ENCODE measurements at places on chromosomes 16 and 17.

DNA sequence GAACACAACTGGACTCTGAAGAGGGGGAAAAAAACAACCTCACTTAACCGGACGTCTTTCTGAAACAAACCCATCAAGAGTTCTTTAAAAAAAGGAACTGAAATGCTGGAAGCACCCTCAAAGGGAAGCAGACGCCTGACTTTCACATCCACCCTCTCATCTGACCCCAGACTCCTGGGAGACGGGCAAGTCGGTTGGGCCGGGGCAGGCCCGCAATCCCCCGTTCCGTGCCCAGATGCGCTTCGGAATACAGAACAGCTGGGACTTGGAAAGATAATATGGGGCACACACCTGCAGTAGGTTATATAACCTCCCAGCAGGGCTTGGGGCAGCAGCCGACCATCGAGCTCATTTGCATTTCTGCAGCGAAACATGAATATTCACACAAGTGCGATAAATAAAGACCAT is 3.7 kb downstream of the ARHGAP27 start:
- DNase-seq: no peak

DNA sequence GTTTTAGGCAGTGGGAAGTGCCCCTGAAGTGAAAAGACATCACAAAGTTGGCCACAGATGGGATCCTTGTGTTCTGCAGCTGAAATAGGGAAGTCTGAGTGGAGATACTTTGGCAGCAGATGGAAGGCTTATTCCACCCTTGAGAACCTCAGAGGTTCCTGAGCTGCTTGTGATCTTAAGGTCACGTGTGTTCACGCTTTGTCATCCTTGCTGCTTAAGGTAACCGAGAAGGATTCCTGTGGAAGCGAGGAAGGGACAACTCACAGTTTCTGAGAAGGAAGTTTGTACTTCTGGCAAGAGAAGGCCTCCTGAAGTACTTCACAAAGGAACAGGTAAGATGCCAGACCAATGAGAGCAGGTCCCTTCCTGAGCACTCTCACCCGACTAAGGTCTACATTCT is 12.2 kb downstream of the ADAP2 start:
- no peak for DNase-seq

- no peak for DNase-seq
Measured at GRCh38 chr16:73046202-73046848, 1.6 kb downstream of the ZFHX3 start.

DNA sequence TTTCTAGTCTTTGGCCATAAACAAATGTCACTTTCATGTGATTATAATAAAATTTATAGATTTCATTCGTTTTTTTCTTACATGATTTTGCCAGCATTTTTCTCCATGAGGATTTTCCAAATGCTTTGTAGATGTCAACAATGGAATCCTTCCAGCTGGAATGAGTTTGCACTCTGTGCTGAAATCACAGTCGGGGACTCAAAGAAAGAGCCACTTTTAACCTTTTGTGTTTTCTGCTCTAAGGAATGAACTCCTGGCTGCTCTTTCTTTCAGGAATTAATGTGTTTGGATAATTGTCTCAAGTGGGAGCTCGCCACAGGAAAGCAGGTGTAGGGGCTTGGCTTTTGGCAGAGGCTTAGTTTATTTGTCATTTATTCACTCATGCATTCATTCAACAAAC is 372.3 kb upstream of the SALL1 start:
- DNase-seq: no peak

DNA sequence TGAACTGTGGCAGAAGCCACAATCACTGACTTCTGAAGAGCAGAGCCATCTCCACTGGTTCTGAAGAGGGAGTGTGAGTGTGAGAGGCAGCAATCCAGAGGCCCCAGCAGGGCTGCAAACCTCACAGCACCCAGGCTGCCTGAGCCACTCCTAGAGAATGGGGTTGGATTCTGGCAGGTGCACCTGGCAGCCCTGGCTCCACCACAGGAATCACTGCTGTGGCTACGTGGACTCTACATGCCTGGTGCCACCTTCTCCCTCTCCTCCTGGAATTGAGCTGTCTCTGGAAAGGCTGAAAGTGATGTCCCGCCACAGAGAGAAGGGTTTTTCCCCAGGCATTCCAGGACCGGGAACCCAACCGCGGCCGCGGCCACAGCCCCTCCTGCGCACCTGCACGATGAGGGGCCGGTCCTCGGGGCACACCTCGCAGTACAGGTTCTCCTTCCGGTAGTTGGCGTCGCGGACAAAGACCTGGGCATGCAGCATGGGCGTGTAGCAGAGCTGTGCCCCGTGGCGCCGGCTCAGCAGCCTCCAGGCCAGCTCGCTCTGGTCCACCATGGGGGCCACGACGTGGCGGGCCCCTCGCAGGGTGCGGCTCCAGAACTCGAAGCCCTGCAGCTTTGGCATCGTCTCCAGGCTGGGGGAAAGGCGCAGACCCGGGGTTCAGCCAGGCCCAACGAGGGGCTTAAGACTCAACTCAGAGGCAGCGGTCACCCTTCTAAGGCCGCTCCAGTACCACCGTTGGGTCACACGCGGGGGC is 991 bp downstream of the DUS1L start:
- DNase-seq: no peak

GRCh38 chr17:72931163-72931562 is 161.3 kb downstream of the SLC39A11 start:
- DNase-seq: no peak

- no peak for DNase-seq
Measured at GRCh38 chr16:23694644-23695373, 16.1 kb downstream of the PLK1 start.

GRCh38 chr16:998615-999014 is 17.0 kb downstream of the SOX8 start:
- DNase-seq: no peak

DNA sequence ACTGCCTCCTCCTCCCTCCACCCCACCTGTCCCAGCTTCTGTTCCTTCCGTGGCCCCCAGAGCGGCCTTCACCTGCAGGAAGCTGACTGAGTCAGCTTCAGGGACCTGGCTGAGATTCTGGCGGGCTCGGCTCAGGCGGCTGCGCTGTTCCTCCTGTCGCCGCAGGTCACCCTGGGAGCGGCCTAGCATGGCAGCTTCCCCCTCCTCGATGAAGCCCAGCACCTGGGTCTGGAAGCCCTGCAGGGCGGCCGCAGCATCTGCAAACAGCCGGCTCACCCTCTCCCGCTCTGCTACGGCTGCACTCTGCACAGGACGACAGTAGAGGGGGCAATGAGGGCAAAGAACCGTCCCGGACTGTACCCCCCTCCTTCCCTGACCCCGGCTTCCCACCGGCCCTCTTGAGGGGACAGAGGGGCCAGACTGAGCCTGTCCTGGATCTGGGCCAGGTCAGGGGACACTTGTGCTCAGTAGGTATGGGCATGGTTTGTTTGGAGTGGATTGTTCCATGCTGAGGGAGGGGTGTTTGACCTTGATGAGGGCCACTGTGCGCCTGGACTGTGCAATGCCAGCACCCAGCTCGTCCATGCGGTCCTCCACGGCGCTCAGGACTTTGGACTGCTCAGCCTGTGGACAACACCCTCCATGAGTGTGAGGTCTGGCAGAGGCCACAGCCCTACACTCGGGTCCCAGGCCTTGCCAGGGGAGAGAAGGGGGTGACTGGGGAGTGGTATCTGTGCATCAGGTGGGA is 2.0 kb downstream of the TRIM47 start:
- DNase-seq: peak; percentile 53

DNA sequence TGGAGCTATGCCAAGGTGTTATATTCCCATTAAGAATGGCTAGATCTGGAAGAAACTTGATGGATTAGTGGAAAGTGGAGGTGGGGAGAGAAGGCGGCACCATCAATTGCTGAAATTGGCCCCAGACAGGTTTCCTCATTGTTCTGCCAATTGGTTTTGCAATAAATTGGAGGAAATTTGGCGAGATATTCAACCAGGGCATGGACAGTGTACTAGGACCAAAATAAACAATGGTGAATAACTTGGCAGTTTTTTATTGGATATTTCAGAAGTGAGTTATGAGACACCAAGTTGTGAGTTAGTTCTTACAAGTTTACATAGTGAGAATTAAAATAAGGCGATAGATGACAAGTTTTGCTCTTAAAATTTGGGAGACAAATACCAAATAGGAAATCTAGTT is 41.1 kb upstream of the SOX9 start:
- DNase-seq: no peak

GRCh38 chr16:5349101-5349500 is 251.5 kb upstream of the EEF2KMT start:
- no peak for DNase-seq

DNA sequence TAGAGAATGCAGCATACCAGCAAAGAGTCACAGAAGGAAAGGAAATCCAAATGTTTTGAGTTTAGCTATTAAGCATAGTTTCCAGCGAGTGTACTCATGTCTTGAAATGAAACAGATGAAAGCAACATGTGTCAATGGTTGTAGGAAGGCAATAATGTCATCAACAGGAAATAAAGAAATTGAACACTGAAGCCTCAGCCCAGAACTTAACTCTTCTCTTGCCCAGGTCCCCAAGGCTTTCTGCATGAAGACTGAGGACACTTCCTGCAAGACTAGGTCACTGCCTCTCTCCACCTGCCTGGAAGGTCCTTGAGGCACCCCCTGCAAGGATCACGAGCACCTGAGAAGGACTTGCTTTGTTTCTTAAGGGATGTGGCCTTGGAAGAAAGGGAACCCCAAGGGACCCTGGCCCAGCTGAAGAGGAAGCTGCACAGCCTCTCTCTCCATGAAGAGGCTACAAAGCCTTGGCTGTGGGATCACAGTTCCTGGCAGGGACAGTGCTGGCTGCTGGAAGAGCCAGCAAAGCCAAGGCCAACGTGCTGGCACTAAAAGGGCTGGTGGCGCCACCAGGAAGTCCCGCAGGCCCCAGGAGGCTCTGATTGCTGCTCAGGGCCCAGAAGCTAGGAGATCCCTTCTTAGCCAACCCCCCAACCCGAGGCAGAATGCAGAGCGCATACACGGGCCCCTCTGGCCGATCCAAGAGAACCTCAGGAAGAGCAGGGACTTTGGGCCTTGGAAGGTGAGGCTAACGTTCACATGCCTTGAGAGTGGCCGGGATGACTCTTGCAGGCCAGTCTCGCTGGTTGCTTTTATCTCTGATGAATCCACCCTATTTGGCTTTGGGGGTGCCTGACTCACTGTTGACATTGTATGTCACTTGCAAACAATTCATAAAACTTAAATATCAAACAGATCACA is 23.4 kb upstream of the AXIN2 start:
- no peak for DNase-seq

DNA sequence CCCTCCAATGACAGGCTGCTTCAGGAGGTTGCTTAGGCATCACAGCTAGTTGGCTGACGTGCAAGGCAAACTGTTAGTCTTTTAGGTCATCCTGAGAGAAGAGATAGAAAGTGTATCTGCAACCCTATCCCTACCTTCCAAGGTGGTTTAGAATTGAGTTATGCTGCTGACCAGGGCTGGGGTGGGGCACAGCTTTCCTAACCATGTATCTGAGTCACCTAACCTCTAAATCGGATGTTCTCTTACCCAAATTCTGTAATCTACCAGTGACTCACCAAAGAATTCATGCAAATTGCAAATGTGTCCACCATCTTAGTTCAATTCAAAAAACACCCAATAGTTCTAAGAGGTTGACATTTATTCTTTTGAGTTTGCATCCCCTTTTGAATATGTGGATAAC is 107.2 kb upstream of the DYNLRB2 start:
- DNase-seq: no peak

DNA sequence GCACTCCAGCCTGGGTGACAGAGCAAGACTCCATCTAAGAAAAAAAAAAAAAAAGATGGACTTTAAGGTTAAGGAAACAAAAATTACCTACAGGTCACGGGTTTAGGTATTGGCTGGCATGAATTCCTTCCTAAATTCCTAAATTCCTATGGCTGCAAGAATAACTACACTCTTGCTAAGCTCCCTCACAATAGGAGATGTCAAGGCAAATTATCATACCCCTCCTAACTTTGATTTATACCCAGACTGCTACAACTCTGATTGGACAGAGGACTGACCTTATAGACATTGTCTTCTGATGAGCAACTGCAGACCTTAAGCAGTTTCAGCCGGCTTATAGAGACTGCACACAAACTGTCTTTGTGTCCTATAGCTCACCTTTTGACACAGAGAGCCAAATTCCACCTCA is 25.1 kb upstream of the TMC7 start:
- DNase-seq: no peak

- no peak for DNase-seq
Measured at GRCh38 chr16:50994995-50995394, 156.1 kb downstream of the SALL1 start.

GRCh38 chr16:73170612-73171038 is 122.7 kb upstream of the ZFHX3 start:
- no peak for DNase-seq

DNA sequence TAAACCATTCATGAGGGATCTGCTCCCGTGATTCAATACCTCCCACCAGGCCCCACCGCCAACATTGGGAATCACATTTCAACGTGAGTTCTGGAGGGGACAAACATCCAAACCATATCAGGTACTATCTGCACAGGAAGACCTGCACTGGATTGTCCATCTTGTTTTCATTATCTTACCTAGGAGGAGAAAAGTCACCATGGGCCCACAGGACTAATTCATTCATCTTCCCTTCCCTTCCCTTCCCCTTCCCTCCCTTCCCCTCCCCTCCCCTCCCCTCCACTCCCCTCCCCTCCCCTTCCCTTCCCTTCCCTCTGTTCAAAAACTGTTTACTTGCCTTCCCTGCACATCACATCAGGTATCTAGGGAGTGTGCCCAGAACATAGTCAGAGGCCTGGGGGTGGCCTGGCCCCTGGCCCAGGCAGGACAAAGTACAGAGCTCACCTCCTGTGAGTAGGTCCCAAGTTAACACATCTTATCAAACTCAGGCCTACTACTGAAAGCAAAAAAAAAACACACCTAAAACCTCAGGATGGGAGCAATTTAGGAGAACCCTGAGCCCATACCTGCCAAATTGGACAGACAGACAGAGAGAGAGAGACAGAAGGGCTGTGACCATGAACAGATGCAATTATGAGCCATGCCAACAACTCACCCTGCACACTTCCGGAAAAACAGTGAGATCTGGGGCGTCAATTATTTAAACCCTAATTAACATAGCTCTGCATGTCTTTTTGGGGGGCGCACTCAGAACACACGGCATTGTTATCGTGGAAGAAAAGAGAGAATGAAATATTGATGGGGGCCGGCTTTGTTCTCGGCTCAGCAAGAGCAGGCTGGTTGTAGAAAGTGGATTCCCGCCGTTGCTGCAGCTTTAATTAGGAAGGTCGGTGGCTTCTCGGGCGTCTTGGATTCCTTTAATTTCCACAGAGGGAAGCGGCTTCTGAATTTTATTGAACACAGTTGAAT is 151.2 kb downstream of the IRX5 start:
- no peak for DNase-seq

Measured in activated T-cell treated with anti-CD3 and anti-CD28 coated beads for 4 hours (primary cell).